Left forelimb (tissue), 1 donor: ENCODE measurements at places on chromosomes 11 and 22.

GRCh38 chr22:32605576-32605975 is 131.0 kb downstream of the FBXO7 start:
- no peak for DNase-seq

DNA sequence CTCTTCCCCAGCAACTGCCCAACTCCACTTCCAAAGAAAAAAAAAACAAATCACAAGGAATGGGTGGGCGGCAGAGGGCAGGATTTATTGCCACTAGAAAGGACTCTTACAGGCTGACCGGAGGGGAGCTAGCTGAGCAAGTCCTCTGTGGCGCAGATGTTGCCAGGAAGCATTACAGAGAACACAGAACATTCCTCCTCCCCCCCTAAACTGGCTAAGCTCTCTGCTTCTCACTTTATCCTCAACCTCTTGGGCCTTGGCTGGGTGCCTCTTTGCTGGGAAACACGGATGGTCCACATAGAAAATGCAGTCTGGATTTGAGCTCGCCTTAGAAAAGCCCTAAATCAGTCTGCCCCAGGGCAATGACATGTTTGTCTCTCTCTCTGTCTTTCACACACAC is 12.6 kb upstream of the FJX1 start:
- no peak for DNase-seq

GRCh38 chr11:48163360-48164100 is 53.1 kb upstream of the OR4B1 start:
- no peak for DNase-seq

- no peak for DNase-seq
Measured at GRCh38 chr11:75320643-75321042, 30.8 kb downstream of the ARRB1 start.

DNA sequence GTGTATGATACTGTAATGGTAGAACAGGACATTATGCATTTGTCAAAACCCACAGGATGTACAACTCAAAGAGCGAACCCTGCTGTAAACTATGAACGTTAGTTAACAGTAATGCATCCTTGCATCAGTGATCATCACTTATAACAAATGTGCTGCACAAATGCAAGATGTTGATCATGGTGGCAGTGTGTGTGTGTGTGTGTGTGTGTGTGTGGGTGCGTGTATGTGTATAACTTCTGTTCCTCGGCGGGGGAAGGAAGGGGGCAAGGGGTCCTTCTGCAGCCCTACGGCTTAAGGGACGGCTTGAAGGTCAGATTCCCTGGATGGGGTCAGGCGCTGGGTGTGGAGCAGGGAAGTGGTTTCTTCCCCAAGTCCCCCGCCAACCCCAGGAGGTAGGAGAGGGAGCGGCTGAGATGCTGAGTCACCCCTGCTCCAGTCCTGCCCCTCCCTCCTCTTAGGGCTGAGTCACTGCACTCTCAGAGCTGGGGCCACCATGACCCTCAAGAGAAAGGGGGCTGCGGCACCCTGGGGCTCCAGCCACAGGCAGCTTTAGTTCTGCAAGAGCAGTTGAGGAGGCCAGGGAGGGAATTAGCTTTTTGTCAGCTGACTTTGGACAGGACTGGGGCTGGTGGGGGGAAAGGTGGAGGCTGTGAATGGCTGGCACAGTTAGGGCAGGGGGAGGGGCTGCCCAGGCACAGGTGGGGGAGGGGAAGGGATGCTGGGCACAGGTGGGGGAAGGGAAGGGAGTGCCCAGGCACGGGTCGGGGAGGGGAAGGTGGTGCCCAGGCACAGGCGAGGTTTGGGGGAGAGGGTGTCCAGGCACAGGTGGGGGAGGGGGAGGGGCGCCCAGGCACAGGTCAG is 8.8 kb upstream of the CTSD start:
- DNase-seq: no peak

- peak; percentile 34 for DNase-seq
Measured at GRCh38 chr11:2557381-2557780, 112.6 kb downstream of the KCNQ1 start.

DNA sequence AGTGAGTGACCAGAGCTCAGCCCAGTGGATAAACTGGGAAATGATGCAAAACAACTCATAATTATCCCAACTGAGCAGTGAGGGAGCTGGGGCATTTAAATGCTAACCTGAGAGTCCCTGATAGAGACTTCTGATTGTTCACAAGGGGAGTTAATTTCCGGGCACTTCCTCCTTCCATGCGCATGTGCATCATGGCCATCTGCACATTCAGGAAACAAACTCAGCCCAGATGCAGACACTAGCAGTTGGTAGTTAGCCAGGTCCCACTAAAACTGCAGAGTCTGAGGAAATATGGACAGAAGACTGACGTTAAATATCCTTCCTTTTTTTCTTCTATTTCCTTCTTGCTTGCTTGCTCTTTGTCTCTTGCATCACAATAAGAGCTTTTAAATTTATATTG is 852.1 kb upstream of the LRRC4C start:
- no peak for DNase-seq

DNA sequence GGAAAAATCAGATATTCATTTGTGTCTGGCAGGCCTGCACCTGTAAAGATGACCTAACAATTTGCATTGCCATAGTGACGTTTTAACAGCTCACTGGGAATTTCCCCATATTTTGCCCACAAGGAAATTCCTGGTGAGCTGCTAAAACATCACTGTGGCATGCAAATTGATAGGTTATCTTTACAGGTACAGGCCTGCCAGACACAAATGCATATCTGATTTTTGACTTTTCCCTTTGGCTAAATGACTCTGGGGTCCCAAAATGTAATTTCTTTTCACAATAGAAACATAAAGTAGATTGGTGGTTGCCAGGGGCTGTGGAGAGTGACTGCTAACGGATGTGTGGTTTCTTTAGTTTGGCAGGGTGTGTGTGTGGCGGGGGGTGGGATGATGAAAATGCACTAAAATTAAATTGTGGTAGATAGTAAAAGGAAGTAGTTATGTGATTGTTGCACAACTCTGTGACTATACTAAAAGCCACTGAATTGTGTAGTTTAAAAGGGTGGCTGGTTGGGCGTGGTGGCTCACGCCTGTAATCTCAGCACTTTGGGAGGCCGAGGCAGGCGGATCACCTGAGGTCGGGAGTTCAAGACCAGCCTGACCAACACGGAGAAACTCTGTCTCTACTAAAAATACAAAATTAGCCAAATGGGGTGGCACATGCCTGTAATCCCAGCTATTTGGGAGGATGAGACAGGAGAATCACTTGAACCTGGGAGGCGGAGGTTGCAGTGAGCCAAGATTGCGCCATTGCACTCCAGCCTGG is 18.5 kb upstream of the FEZ1 start:
- no peak for DNase-seq

- DNase-seq: no peak
Measured at GRCh38 chr11:19557185-19557584, 155.5 kb upstream of the NAV2 start.

DNA sequence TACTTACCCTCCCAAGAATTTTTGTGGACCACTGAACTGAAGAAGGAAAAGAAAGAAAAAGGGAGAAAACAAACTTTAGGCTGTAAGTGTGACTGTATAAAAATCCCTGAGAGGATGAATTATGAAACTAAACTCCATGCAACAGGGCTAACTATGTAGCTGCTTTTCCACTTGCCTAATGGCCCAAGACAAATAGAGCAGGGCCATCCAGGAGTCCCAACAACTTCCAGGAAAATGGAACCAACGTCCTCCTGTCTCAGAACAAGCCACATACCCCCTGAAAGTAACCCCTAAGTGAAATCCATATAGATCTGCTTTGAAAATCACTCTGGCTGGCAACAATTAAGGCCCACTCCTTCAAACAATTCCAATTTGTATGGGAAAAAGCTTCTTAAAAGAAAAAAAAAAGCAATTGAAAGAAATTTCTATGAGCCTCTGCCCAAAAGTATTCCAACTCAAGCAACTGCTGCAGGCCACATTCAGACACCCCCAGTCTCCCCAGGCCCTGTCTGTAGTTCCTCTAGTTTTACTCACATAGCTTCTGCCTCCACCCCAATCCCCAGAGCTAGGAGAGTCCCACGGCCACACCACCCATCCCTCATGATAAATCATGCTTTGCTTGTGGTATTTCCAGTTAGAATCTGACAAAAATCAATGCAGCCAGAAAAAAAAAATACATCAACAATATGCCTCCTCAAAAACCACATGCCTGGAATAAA is 12.7 kb downstream of the RBFOX2 start:
- DNase-seq: no peak

- peak; percentile 75 for DNase-seq
Measured at GRCh38 chr11:119533921-119534736, 111.2 kb upstream of the THY1 start.

- DNase-seq: no peak
Measured at GRCh38 chr11:107608809-107609208, 17.9 kb downstream of the ELMOD1 start.

DNA sequence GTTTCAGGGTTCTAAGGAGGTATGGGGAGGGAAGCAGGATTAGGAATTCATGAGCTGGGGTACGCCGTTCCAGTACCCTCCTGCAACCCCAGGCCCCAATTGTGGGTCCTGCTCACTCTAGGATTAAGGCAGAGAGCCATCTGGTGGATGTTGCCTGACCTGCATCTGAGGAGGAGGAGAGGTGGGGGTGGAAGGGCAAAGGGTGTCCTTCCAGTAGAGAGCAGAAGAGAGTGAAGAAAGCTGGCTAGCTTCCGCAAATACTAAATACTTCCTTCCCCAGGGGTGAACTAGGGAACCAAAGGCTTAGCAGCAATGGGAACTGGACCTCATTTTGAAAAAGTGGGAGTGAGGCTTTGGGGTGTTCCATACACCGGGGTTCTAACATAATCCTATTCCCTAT is 10.6 kb downstream of the LRRC51 start:
- no peak for DNase-seq

- no peak for DNase-seq
Measured at GRCh38 chr22:43892183-43892894, 526 bp upstream of the PNPLA5 start.

DNA sequence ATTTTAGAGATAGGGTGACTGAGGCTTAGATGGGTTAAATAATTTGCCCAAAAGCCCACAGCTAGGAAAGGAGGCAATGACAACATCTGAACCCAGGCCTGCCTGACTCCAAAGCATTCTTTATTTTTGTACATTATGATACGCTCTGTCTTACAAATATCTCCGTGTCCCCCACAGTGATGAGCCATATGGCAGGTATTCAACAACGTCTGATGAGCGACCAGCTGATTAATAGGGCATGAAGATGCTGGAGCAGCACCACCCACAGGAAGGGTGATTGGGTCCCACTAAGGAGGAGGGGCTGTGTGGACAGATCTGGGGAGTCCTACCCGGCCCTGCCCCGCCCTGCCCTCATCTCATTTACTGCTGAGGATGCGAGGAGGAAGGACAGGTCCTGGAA is 380.6 kb downstream of the CADM1 start:
- DNase-seq: no peak

DNA sequence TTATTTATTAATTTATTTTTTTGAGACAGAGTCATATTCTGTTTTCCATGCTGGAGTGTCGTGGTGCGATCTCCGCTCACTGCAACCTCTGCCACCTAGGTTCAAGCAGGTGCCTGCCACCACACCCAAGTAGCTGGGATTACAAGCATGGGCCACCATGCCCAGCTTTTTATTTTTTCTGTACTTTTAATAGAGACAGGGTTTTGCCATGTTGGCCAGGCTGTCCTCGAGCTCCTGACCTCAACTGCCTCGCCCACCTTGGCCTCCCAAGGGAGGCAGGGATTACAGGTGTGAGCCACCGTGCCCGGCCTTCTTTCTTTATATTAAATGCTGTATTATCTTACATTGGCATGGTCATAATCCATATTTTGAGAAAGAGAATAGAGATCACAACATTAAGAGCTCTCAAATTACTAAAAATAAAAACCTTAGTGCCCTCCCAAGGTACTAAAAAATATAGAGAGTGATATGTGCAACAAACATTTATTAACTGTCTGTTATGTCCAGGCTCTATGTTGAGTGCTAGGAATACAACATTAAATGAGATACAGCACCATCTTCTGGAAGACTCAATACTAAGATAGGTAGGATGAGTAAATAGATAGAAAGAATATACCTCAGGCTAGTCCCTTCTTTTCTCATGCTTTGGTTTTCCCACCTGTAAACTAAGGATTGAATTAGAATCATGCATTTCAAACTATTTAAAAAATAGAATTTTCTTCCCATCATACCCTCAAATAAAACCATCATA is 84.1 kb downstream of the BBOX1 start:
- DNase-seq: no peak

GRCh38 chr11:57377107-57377506 is 3.8 kb downstream of the PRG3 start:
- no peak for DNase-seq

GRCh38 chr11:44570411-44571155 is 5.1 kb downstream of the CD82 start:
- no peak for DNase-seq

GRCh38 chr22:42300259-42301076 is 30.0 kb upstream of the TCF20 start:
- no peak for DNase-seq

DNA sequence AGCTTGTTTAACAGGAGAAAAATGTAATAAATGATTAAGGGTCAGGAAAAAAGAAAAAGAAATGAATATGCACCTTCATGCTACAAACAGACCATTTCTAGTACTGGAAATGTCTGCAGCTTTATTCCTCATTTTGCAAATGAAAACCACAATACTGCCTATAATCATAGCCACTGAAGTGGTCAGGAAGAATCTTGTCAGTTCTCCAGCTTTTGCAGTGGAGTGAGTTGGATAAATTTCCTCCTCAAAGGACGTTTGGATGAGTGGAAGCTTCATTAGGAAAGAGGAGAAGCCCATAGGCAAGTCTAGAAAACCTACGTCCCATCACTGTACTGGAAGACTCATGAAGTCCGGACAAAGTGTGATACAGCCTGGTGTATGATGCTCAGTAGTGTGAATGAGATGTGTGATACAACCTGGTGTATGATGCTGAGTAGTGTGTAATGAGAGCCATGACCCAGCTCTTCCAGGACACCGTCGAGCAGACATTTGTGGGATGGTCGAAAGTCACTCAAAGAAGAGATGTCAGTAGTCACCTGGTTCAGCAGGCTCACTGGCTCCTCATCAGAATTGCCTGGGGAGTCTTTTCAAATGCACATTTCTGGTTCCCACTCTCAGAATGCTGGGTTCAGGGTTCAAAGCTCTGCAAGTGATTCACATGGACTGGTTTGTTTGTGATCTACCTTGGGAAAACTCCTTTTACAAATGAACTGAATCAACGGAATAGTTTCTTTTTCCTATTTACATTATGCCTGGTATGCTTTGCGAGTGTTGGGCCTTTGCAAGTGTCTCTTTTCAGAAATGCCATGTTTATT is 101.3 kb downstream of the PDHX start:
- DNase-seq: no peak

- DNase-seq: no peak
Measured at GRCh38 chr11:73350908-73351636, 25.1 kb upstream of the RELT start.
